ENCODE measurements at places on chromosomes 7 and 10.

DNA sequence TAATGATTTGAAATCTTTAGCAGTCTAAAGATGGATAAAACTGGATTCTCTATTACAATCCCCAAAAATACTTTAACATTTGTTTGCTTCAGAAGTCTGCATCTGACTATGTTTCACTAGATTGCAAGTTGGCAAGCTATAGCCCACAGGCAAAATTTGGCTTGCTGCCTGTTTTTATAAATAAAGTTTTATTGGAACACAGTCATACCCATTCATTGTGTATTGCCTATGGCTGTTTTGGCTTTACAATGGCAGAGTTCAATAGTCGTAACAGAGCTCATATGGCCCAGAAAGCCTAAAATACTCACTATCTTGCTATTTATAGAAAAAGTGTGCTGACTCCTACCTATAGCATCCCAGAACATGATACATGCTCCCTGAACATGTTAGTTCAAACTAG, 89.0 kb upstream of the GPR141 start:
- no peak for DNase-seq

DNA sequence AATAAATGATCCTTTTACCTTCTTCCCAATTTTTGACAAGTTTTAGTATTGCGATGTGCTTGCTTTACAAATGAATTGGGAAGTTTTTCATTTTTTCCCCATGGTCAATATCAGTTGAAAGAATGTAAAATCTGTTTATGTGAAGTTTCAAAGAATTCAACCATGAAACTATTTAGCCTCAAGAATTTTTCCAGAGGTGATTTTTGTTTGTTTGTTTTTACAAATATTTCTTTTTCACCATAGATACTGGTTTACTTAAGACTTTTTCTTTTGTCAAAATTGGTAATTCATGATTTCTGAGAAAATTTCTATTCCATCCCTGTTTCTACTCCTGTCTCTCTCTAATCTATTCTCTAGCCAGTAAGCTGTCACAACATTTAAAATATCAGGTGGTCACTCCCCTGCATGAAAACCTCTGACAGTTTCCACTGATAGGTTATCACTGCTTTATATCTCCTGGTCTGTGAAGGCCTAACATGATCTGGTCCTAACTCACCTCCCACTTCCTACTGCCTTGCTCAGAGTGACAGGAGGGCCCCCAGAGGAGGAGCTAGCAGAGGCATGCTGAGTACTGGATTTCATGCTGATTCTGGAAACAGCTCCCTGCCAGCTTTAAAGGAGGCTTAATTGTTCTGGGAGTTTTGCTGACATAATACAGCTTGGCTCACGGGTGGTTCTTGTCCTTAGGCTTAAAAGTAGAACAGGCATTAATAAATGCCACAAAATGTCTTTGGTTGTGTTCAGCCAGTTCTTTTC, 7.6 kb upstream of the ARMS2 start:
- no peak for DNase-seq

DNA sequence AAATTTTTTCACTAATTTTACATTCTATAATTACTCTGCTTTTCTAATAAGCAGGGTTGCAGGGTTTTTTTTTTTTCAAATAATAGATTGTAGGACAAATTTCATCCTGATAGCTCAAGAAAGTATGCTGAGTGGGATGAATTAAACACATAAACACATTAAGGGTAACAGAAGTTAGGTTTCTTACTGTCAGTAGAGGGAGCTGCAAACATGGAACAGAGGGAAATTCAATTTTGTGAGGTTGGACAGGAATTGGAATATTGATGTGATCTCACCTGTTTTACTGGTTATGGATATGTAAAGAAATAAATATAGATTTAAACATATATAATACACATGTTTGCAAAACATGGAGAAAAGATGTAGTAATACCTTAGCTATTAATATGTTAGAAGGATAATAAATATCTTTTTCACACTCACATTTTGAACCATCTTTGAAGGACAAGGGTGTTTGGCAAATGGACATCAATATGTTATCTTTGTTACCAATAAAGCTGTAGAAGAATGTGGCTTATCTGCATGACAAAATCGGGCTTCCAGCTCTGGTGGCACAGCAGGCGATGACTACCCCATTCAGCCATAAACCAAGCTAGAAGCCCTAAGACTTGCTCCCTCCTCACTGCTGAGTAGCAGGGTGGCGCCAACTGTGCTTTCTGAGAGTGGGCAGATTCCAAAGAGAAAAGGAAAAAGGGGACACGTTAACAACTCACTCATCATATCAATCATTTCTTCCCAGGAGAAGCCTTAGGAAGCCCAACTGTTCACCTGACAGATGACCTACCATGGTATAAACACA, 1257.4 kb downstream of the GATA3 start:
- no peak for DNase-seq

GRCh38 chr10:84460520-84460919, 132.1 kb downstream of the CCSER2 start:
- DNase-seq = no peak

GRCh38 chr7:6442114-6442513, 5.6 kb downstream of the DAGLB start:
- no peak for DNase-seq

DNA sequence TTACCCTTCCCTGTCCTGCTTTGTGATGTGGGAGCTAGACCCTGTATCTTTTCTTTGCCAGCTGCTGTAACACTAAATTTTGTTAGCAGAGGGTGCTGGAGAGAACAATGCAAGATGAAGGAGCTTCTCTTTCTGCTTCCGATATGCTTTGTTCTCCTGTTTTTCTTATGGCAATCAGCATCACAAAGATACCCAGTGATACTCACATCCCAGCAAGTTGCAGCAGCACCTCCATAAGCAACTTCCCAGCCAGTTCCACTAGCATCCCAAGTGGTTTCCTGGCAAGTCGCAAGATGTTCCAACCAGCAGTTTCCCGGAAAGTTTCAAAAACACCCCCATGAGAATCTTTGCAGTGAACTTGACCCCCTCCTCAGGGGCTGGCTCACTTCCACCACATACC, 148.6 kb downstream of the IMMP2L start:
- no peak for DNase-seq

DNA sequence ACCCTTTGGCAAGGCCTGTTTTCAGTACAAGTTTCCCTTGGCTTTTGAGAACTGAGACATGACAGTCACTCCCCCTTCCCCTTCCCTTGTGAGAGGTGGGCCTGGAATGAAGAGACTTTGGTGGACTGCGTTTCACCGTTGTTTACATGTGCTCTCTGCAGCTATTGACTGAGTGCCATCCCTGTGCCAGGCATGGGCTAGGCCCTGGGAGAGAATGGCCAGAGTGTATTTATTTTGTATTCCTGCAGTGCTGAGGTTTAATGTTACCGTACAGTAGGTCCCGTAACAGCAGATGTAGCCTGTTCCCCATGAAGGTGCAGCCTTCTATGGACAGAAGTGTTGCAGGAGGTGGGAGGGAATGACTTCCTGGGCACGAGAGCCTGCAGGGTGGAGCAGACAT, 50.0 kb downstream of the TACR2 start:
- no peak for DNase-seq

- DNase-seq = no peak
These were observed 3.8 kb downstream of the FAM107B start for GRCh38 chr10:14770927-14771326.

- DNase-seq = no peak
These were observed 6.5 kb downstream of the NACAD start for GRCh38 chr7:45082031-45082830.

- no peak for DNase-seq
These were observed 38.1 kb downstream of the USP54 start for GRCh38 chr10:73552819-73553715.

GRCh38 chr7:158973440-158973839, 117.1 kb downstream of the DYNC2I1 start:
- DNase-seq = no peak

DNA sequence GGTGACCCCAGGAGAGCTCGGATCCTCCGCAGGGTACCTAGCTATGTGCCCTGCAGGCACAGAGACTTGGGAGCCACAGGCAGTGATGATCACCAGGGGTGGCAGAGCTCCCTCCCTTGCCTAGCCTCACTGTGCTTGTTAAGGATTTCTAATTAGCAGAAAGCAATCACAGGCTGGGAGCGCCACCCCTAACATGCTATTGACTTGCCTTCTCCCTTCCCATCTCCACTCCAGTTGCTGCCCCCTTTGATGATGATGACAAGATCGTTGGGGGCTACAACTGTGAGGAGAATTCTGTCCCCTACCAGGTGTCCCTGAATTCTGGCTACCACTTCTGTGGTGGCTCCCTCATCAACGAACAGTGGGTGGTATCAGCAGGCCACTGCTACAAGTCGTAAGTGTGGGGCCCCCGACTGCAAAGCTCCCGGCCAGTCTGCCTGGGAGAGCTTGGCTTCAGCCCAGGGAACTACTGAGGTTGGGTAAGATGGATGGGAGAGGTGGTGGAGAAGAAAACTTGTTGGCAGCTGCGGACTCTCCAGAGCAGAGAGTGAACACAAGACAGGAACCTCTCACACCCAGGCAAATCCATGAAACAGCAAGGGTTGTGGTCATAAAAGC, 1.2 kb downstream of the PRSS1 start:
- no peak for DNase-seq

- no peak for DNase-seq
These were observed 53.3 kb upstream of the NXPH1 start for GRCh38 chr7:8380130-8380529.

GRCh38 chr10:89857431-89858042, 156.1 kb downstream of the KIF20B start:
- DNase-seq = no peak

DNA sequence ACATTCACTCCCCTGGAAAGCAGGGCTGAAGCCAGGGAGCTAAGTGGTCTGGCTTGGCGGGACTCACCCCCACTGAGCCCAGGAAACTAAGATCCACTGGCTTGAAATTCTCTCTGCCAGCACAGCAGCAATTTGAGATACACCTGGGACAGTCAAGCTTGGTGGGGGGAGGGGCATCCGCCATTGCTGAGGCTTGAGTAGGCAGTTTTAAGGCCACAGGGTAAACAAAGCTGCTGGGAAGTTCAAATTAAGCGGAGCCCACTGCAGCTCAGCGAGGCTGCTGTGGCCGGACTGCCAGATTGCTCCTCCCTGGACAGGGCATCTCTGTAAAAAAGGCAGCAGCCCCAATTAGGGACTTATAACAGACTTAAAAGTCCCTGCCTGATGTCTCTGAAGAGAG, 108.2 kb upstream of the FAM13C start:
- no peak for DNase-seq

- no peak for DNase-seq
These were observed 11.4 kb upstream of the PAX4 start for GRCh38 chr7:127629268-127629854.

GRCh38 chr7:151009327-151010036, 14.8 kb downstream of the ATG9B start:
- DNase-seq = no peak

DNA sequence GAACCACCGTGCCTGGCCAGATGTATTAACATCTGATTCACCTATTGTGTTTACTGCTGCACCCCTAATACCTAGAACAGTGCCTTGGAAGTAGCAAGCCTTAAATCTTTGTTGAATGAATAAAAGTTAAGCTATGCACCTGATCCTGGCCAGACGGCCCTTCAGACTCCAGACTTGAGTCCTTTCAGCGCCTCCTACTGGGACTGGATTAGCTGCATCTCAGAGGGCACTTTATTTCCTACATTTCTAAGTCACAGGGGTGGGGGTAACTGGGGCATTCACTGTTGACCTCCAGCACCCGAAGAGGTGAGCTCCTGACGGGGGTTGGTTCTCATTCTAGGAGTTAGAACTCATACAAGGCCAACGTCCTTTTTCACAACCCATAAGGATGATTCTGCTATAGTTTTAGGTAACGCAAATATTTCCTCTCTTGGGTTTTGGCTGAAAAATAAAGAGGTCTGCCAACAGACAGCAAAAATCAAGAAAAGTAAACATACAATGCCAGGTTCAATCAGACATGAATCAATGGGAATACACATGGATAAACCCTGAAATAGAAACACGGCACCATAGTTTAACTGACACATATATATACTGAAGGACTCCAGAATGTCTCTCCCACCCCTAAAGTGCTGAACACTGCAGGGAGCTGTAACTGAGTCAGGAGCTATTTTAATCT, 48.0 kb upstream of the DLG5 start:
- no peak for DNase-seq

GRCh38 chr7:44157116-44158080, 16.3 kb upstream of the MYL7 start:
- DNase-seq = peak; percentile 21

DNA sequence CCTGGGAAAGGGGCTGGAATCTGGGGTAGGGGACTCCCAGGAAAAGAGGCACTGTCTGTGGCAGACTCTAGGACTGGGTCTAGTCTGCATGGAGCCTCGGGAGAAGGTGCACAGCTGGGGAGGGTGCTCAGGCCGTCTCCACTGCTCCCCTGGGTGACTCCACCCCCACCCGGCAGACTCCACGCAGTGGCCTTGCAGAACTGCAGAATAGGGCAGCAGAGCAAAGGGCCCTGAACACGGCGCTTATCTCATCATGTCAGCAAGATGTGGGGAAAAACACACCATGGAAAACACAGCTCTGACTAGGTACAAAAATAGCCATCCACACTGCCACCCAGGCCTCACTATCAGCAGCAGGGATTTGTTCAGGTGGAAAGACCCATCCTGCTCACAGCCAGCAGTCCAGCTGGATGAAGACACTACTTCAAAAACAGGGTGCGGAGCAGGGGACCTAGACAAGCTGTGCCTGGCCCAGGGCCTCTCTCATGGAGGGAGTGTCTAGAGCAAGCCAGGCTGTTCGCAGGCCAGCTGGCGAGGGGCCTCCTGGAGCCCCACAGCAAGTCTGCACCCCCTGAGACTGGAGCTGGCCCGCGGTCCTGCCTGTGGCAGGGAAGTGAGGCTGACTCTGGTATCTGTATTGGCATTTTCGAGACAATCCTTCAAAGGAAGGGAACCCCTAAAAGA, 11.7 kb downstream of the MAT1A start:
- no peak for DNase-seq

DNA sequence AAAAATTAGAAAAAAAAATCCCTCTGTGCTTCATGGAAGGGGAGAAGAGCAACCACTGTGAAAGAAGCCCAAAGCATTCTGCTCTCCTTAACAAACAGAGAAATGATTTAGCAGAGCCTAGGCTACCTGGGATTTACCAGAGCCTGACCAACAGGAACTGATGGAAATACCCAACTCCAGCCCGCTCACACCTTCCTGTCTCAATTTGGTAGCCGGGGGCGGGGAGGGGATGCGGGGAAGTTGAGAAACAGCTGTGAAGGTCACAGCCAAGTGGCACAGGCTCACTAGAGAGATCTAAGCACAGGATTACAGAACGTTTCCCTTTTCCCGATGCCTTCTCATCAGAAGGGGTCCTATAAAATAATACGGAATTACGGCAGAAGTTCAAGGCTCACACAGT, 17.6 kb downstream of the RSU1 start:
- no peak for DNase-seq

GRCh38 chr7:158237672-158238335, 349.8 kb downstream of the PTPRN2 start:
- no peak for DNase-seq

Data from CD4-positive, alpha-beta T cell (primary cell).